ENCODE measurements at places on chromosomes 5 and 9. TPM values are rescaled to one million over a fixed set of nuclear protein-coding genes. Genes with fewer than 3 reads are reported as not detected.

GRCh38 chr5:167305591-167306213 lies 985.7 kb upstream of the WWC1 start:
- peaks cover 6% of the 10 kb centered on the region for H3K4me1 ChIP-seq
- H3K36me3 ChIP-seq = no peaks in the 10 kb centered on the region
- H3K27me3 ChIP-seq = peaks cover 51% of the 10 kb centered on the region
- DNase-seq = no peak

GRCh38 chr5:62283861-62284260 lies 22.1 kb upstream of the KIF2A start:
- H3K27ac ChIP-seq = no peak overlapping the region
- H3K27me3 ChIP-seq = peaks cover 9% of the 10 kb centered on the region
- DNase-seq = no peak
- no peaks in the 10 kb centered on the region for H3K36me3 ChIP-seq

Gene STXBP1
- 48.8 TPM for total RNA-seq

Gene SPINK13
- not detected for total RNA-seq

Gene FAM78A
- total RNA-seq = 0.79 TPM

Gene PCDHB11
- 3.3 TPM for total RNA-seq

- no peaks in the 10 kb centered on the region for H3K36me3 ChIP-seq
- DNase-seq = no peak
- no peak overlapping the region for H3K4me3 ChIP-seq
Observed at GRCh38 chr5:89968958-89969381, 440.6 kb downstream of the CETN3 start.
